NCI-H1436 (cell line): ENCODE measurements at places on chromosomes 4 and X.

DNA sequence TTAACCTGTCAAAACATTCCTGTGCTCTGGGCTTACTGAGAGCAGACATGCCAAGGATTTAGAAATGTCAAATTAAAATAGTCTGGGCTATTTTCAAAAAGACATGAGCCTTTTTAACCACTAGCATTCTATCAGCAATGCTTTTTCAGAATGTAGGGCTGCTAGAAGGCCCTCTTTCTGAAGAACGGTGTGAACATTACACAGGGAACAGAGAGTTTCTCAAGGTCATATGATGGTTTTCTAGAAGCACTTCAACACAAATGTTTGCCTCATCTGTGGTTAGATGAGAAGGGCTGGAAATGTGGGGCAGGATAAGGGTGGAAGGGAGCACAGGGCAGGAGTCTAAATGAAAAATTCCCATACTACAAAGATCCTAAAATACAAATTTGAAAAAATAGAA, 39.3 kb downstream of the GRIA3 start:
- no peak for DNase-seq

- DNase-seq, result no peak
These were observed 94.5 kb downstream of the DHX15 start for GRCh38 chr4:24489870-24490269.

- DNase-seq, result no peak
These were observed 20.4 kb downstream of the PAPSS1 start for GRCh38 chr4:107699466-107700206.

- DNase-seq, result no peak
These were observed 10.5 kb upstream of the DHX15 start for GRCh38 chr4:24594887-24595286.

DNA sequence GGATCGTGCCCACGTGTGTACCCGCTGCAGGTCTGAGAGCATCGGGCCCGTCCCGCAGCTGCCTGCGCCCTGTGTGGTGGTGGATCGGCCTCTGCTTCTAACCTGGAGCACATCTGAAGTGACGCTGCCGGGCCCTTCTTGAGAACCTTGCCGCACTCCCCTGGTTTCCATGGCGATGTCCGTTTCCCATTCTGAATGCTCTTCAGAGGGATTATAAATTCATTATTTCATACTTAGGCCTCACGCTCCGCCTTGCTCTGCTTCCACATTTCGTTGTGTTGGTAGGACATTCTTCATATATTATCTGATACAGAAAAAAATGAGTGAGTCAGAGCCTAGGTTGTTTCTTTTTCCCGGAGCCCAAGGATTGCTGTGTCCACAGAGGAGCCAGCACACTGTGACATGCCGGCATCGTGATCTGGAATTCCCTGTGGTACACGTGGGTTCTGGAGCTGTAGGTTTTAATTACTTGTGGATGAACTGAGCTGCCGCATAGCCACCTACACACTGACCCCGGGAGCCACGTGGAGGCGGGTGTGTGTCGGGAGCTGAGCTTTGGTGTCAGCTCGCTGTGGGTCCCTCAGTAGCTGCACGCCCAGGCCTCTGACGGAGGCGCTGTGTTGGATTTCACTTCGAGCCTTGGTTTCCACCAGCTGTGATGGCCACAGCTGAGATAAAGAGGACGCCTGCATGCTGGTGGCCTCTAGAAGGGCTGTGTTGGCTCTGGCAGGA, 63.4 kb downstream of the PSAPL1 start:
- no peak for DNase-seq

GRCh38 chrX:50988649-50989048, 78.1 kb downstream of the BMP15 start:
- DNase-seq, result no peak

DNA sequence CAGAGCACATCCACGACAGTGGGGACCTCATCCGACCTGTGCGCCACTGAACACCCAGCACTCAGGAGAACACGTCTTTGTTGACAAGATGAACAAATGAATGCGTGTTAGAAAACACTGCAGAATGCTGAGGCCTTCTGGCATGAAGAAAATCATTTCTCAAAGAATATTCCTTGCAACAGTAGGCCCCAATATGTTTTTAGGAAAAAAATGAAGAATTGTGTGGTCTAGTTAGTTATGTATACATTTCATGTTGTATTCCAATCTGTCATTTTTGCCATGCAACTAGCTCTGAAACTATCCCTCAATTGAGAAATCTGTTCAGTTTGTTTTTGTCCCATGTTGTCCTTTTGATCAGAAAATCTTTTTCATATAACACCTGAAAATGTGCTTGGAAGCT, 77.4 kb upstream of the MAD2L1 start:
- no peak for DNase-seq

GRCh38 chr4:1333256-1333655, 13.8 kb upstream of the UVSSA start:
- no peak for DNase-seq

DNA sequence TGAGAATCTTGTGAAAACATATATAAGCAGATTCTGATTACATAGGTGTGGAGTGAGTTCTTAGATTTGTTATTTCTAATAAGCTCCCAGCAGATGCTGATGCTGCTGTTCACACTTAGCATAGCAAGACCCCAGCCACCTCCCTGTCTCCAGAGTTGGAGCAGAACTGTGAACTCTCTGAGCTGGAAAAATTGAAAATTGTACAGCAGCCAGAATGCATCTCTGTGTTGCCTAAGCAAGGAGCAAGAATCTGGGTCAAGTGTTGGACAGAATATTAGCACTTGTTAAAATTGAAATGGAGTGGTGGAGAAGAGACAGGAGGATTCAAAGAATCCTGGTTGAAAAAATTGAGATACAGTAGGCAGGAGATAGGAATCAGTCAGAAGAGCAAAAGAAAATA, 146.6 kb upstream of the FAM47C start:
- DNase-seq, result no peak
